ENCODE measurements at places on chromosomes 4 and X.

DNA sequence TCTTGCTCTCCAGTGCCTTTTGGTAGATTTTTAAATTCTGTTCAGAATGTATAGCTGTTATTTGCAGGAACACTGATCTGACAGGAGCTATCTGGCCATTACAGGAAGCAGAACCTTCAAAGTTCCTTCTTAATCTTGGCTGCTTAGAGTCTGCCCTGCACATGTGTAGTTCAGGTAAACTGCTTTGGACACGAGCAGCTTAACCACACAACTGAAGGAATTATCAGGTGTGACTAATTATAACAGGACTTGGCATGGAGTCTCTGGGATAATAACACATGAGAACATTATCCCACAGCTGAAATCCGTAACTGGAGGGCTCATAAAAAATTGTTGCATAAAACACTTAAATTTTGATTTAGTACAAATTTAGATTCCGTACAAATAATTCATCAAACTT, 11.6 kb upstream of the ING2 start:
- no peak for DNase-seq

GRCh38 chr4:89823416-89823815, 13.5 kb downstream of the SNCA start:
- no peak for DNase-seq

DNA sequence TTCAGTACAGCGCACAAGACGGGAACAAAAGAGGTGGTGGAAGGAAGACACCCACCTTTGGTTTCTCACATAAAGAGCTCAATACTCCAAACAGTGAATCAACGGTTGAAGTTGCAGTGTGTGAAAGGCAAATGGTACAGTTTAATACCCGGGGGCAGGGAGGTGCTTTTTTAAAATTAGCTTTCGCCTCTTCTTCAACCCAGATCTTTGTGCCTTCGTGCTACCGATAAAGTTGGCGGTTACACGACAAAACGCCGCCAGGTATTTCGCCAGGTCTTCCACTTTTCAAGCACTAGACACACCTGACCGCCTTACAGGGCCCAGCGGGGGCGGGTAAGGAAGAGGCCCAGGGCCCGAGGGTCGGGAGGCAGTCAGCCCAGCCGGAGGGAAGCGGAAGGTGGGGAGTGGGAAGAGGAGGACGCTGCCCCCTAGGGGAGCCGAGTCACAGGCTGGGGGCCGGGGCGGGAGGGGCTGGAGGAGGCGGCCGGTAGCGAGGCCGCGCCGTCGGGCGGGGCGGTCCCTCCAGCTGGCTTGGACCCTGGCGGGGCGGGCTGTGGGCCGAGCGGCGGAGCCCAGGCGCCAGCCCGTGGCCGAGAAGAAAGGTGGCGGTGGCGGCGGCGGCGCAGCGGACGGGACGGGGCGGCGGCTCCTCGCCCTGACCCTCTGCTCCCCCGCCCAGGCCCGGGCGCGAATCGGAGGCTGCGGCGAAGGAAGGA, 16.0 kb downstream of the UTP3 start:
- DNase-seq = peak; percentile 70

GRCh38 chr4:107747748-107748486, 27.9 kb upstream of the PAPSS1 start:
- no peak for DNase-seq

DNA sequence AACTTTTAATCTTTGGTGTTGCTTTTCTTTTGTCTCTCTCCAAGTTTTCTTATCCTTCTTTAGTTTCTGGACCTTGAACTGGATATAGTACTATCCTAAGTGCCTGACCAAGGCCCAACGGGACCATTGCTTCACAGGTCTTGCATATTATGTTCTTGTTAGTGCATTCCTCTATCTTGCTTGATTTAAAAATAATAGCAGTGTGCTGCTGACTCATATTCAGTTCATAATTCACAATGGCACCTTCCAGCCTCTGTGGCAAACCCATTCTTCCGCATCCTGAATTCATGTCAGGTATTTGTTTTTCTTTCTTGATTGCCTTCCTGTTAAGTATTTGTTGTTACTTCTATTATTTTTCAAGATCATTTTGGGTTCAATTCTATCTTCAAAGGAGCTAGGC, 197.1 kb upstream of the GIMD1 start:
- DNase-seq = no peak

GRCh38 chr4:150217192-150217591, 138.9 kb downstream of the DCLK2 start:
- DNase-seq = peak; percentile 52

DNA sequence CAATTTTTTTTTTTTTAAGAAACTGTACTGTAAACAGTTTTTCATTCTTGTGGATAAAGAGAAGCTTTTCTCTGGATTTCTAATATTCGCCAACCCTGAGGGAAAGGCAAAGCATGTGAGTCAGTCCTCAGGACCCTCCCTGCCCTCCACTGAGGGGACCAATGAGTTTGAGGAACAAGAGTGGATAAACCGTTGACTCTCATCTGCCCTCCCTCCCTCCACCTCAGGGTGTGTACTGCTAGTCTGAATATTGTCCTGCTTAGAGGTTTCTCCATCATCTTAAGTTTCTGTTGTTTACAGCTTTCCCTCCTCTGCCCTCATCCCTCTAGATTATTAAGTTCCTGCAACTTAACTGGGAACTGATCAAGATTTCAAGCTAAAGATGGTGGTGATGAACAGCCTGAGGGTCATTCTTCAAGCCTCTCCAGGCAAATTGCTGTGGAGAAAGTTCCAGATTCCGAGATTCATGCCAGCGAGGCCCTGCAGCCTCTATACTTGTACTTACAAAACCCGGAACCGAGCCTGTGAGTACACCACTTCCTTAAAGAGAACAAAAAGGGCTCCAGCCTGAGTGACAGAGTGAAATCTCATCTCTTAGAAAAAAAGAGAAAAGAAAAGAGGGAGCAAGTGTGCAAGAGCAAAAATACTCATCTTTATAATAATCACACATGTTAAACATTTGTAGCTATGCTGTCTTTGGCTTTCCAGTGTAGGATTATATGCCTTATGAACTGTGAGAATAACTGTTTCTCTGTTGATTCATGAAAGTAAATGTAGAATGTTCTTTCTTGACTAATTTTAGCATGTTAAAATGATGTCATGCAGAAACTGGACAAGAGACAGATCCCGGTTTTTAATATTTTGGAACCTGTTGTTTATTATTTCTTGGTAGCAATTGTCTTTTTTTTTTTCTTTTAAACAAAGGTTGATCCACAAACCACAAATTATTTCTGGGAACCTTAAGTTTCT, 11.9 kb downstream of the CA5B start:
- DNase-seq = no peak

DNA sequence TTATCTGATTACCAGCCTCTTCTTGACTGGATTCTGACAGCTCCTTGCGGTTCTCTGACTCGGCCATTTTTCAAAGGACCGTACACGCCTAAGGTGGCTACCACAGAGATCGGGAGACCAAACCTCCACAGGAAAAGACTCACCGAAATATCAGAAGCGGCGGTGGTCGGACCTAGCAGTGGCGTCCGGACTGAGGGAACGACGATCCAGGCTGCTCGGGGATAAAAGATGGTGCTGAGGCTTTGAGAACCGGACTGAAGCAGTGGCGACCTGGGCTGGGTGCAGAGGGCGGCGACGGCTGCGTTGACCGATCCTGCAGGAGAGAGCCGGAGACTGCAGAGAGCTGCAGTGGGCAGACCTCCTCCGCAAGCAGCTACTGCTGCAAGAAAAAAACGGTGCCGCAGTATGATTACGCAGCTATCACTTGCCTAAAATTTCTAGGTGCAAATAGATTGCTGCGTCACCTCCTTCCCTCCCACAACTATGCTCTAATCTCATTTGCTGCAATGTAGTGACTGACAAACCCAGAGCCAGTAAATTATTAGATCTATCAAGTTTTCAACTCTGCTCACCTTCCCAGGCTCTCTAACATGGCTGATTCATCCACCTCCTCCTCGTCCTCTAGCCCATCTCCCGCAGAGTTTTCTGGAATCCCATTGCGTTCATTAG, at the start of gene NAP1L2:
TSS of gene NAP1L2 (minus strand) at position 426 of the 669 bp plus-strand sequence. CDS start at position 67, 359 bp downstream.
- no peak for DNase-seq

- no peak for DNase-seq
Observed at GRCh38 chrX:152044383-152044782, 69.9 kb upstream of the GABRE start.

- no peak for DNase-seq
Observed at GRCh38 chrX:40852586-40852985, 117.2 kb upstream of the MED14 start.

DNA sequence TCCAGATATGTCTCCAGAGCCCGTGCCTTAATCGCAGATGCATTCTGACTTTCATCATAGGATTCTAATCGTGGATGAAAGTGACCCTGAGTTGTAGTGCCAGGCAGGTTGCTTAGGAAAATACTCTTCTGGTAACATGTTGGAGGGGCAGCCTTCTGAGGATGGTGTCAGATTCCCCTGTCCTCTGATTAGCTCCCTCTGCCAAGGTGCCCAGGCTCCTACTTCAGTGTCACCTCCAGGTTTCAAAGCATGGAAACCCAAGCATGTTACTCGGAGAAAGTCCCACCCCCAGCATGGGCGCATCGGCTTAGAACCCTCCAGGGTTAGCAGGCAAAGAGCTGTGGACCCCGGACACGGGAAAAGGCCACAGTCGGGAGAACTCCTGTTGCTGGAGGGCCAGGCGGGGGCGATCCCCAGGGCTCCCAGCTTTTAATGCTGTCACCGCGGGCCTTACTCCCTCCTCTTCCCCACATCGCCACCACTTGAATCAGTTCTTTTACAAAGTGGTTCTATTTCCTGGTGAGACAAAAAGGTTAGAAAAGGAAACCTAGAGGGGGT, 44.5 kb downstream of the TRIM2 start:
- DNase-seq = no peak

DNA sequence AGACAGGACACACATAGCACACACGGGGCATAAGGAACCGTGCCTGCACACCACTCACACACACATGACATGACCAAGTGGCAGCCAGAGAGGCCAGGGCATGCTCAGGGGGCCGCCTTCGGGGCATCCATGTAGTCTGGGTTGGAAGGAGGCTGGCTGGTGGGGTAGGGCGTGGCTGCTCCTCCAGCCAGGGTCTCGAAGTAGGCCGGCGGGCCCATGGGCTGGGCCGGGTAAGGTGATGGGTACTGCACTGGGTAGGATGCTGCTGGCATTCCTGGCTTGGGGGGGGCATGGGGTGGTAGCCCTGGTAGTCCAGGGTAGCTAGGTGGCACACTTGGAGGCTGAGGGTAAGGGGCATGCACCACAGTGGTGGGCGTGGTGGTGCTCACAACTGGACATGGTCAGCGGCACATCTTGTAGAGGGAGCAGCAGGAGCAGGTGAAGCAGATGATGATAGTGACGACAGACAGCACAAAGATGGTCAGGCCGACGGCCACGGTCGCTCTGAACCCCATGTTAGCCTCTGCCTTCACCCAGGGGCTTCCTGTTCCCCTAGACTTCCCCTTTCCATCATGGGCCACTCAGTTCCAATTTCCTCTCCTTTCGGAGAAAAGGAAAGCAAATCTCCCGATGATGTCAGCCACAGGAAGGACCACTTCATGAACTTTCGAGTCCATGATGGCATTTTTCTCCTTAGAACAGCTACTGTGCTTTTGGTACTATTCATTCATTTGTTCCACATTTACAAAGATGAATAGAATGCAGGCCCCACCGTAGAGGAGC, 10.9 kb upstream of the DDX3X start:
- DNase-seq = no peak

GRCh38 chrX:96621811-96622210, 62.8 kb upstream of the DIAPH2 start:
- no peak for DNase-seq

DNA sequence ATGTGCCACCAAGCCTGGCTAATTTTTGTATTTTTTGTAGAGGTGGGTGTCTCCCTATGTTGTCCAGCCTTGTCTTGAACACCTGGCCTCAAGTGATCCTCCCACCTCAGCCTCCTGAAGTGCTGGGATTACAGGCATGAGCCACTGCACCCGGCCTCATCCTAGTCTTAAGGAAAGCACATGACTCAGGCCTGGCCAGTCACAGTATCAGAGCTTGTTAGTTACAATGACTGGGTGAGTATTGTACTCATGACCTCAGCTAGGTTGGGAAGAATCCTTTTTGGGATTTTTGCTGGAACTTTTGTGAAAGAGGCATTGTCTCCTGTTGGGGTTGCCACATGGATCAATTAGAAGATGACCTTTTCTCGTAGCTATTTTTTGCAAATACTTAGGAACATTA, 292.8 kb downstream of the RAPGEF2 start:
- DNase-seq = no peak

DNA sequence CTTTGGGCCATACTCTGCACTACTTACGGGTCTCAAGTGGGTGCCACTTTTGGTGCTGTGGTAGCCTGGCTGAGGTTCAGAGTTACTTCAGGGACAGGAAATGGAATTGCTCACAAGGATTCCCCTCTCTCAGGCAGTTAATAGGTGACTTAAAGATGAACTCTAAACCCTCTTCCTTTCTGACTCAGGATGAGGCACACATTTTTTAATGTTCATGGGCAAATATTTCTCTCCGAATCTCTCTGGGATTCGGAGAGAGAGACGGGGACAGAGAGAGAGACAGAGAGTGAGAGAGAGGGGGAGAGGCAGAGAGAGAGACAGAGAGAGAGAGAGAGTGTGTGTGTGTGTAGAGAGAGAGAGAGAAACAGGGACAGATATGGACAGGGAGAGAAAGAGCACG, 79.8 kb downstream of the NYX start:
- DNase-seq = peak; percentile 7

DNA sequence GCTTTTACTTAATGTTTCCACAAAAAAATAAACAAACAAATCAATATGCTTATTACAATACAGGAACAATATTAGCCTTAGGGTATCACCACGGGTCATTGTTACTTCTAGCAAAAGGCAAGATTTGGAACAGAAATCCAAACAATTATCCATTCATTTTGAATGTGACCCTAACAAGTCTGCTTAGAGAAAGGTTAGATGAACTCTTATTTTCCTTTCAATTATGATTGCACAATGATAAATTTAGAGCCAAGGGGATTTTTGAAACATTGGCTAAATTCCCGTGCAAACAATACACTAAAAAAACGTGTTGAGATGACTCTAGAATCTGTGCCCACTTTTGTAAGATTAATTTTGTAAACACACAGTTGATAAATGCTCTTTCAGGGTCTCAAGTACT, 474.7 kb downstream of the PCDH7 start:
- DNase-seq = no peak

DNA sequence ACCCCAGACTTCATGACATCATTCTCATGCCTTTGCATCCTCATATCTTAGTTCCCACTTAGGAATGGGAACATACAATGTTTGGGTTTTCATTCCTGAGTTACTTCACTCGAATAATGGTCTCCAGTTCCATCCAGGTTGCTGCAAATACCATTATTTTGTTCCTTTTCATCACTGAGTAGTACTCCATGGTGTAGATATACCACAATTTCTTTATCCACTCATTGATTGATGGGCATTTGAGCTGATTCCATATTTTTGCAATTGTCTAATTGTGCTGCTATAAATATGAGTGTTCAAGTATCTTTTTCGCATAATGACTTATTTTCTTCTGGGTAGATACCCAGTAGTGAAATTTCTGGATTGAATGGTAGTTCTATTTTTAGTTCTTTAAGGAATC, 1026.8 kb downstream of the STPG2 start:
- no peak for DNase-seq

DNA sequence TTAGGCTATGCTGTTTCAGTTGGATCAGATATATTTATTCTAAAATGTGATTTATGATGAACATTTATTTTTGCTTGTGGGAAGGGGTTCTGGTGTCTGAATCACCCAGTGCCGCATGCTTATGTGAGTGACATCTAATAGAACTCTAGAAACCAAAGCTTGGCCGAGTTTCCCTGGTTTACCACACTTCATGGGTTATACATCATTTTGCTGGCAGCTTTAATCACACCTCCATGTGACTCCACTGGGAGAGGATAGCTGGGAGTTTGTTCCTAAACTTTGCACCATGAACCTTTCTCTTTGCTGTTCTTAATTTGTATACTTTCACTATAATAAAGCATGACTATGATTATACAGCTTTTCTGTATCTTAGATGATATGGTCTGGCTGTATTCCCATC, 382.9 kb downstream of the INPP4B start:
- no peak for DNase-seq
